ENCODE measurements at places on chromosomes 2 and 18.

GRCh38 chr2:170084820-170085491 lies 93.0 kb upstream of the MYO3B start:
- DNase-seq: no peak

DNA sequence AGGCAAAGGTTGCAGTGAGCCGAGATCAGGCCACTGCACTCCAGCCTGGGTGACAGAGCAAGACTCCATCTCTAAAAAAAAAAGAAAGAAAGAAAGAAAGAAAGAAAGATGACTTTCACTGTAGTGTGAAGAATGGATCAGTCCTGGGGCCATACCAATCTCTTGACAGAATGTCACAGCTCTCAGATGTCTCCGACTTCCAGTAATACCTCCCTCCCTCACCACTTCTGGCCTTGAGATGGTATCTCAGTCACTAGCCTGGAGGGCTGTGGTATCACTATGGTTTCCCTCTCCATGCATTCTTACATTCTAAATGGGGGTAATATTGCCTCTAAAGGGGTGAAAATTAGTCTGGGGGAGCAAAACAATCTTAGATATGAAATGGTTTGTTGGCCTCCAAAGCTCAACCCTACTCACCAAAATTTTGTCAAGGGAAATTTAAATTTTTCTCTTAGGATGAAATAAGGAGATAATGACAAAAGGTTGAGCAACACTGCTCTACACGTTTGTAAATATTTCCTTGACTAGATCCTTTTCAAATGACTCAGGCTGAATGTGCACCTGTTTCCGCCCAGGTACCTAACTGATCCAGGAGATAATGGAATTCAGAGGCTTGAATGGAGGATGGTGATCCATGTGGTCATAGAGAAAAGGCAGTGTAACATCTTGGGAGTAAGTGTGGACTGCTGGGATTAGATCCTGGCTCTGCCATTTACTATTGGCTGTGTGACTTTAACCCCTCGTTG lies 19.9 kb upstream of the SPRED2 start:
- DNase-seq: no peak

GRCh38 chr2:85390941-85391669 lies 19.1 kb downstream of the CAPG start:
- peak; percentile 54 for DNase-seq

GRCh38 chr2:190964170-190964795 lies 49.7 kb downstream of the STAT1 start:
- DNase-seq: no peak

DNA sequence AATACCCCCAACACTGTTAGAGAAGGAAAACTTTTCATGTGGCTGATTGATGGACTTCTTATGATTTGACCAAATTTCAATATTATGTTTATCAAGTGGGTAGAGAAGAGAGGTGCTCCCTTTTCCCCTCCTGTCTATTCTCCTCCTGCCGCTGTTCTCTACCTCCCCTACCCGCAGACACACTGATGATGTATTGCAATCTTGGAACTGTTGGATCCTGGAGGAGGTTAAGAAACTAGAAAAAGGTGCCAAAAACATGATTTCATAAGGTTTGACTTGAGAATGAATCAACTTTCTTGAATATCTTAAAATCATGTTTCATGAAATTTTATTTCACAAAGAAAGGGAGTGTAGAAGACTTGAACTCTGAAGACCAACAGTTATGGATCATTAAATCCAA lies 125.8 kb downstream of the MEIS1 start:
- DNase-seq: no peak

- DNase-seq: peak; percentile 66
Measured at GRCh38 chr2:186862869-186863709, 14.1 kb upstream of the ZSWIM2 start.

Measured in cardiac muscle cell (in vitro differentiated cells and primary cell).